LHCN-M2 (cell line): ENCODE measurements at places on chromosomes 6 and 20. TPM values are rescaled to one million over a fixed set of nuclear protein-coding genes. Genes with fewer than 3 reads are reported as not detected.

Gene ZFAND3
- total RNA-seq = 14.7 and 19.9 TPM in 2 replicates

DNA sequence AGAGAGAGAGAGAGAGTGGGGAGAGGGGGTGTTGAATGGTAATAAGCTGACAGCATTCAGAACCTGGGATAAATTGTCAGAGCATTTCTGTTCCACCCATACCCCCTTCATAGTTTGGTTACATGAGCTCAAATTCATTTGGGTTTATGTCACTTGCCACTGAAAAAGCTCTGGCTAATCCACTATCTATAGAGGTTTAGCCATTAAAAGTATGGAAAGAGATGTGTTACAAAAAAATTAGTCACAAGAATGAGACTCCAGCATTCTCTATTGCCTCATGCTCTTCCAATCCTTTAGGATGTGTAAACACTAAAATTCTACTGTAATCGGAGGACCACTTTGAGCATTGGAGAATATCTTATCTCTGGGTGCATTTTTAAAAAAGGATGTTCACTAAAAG is 297.6 kb upstream of the TCF21 start:
- DNase-seq = no peak

DNA sequence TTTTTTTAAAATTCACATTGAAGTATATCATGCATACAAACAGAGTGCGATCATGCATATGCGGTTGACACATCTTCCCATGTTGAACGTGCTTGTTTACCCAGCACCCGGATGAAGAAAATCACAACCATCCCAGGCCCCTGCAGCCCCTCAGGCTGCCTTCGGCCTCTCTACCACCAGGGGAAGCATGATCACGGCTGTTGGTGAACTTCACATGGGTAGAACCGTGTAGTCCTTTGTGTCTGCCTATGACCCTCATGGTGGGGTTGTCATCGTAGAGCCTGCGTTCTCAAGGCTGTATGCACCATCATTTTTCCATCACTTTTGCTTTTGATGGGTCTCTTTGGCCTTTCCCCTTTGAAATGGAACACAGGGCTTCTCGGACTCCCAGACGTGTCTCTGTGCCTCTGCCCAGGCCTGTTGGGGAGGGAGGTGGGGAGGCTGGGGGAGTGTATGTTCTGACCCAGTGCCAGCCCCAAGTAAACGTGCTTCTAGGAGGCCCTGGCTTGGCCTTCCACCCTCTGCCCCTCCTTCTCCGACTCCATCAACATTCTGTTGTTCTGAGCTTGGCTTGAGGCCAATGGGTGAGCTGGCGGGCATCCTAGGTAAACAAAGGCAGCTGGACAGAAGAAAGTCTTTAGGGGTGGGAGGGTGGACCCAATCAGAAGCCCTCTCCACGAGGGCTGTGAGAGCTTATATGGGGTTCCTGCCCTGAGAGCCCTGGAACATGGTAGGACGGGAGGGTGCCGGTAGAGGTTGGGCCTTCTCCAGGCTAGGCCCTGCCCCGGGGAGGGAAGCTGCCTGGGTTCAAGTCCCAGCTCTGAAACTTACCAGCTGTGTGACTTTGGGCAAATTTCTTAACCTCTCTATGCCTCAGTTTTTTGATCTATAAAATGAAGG is 39.7 kb downstream of the TGM2 start:
- DNase-seq = peak; percentile 60

DNA sequence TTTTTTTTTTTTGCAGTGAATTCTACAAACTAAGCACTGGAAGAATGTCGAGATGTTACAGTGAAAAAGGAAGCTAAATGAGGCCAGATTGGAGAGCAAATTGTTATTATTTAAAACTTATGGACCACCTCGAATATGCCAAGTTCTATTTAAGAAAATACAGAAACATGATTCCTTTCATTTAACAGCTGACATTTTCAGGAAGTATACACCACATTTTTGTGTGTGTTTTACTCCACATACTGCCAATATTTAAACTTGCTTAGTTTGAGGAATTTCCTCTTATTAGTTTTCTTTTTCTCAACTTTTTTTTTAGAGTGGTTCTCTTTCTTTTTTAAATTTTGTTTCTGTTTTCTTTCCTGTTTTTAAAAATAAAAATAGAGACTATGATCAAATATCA is 37.0 kb upstream of the GCLC start:
- DNase-seq = no peak

GRCh38 chr6:43757966-43758616 is 11.9 kb upstream of the VEGFA start:
- no peak for DNase-seq

- peak; percentile 61 for DNase-seq
Measured at GRCh38 chr6:72286911-72287311, 335.0 kb upstream of the KCNQ5 start.

- DNase-seq = no peak
Measured at GRCh38 chr6:52125139-52125538, 37.7 kb upstream of the PKHD1 start.

Gene PSMB9
- total RNA-seq = 9.0 and 20.0 TPM in 2 replicates

Gene ORC3
- total RNA-seq = 37.6 and 40.1 TPM in 2 replicates

GRCh38 chr6:87762116-87762515 is 60.1 kb upstream of the AKIRIN2 start:
- no peak for DNase-seq

DNA sequence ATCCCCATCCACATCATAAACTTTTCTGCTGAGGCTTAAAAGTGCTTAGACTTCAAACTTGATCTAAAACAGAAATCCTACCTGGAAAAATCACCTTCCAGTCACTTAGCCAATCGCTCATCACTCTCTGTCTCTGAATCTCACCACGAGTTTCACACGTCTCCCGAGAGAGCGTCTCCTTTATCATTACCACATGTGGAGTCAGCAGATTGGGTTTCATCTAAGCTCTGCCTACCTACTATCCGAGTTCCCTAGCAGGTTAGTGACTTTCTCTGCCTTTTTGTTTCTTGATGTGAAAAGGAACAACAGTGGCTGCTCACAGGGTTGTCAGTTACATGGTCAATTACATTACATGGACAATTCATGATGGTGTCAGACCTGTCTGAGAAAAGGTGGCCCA is 286.2 kb downstream of the ESR1 start:
- DNase-seq = no peak

Gene SLC17A1
- not detected in 2 replicates for total RNA-seq

DNA sequence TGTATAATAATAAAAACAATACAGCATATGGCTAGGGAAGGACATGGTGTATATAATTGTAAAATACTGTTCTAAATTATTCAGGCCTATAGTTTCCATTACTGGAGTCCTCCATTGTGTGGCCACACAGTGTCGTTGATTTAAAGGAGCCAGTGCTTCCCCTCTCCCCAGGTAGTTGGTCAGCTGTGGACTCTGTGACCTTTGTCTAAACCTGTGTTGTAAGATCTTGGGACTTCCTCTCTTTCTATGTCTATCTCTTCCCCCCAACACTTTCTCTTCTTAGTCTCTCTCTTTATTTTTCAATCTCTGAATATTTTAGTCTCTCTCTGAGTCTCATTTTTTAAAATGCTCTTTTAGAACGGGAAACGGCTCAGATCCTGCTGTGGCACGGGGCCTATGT is 35.6 kb downstream of the BRPF3 start:
- no peak for DNase-seq

DNA sequence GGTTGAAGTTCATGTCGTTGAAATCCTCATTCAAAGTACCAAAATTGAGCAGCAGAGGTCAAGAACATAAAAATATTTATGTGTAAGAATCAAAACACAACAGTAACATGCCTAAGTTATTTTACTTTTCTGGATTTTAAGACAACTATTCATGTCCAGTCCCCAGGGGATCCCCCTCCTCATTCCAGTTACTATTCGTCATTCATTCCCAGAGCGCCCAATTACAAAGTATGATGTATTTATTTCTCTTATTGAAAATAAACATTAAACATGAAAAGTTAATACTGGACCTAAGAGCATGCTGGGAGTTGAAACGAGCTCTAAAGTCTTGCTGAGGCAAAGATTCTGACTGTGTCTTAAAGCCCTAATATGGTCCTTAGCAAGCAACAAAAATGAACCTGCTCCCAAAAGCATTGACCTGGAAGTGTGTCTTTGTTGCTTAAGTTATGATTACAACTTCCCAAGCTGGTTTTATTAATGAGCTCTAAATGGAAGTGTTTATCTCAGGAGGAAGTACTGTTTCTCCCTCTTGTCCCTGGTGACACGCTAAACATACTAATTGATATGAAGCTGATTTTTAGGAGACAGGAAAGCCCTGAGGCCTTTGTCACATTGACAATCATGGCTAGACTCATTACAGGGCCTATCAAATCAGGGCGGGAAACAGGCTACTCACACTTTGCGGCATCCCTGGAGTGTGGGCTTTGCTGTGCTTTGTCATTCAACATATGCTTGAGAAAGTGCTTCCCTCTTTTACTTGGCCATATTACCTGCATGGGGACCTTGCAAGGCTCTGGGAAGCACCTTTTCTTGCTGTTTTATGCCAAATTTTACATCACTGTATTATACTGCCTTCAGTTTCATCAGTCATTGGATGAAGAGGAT is 192.2 kb upstream of the DTNBP1 start:
- no peak for DNase-seq

GRCh38 chr6:13488896-13489237 is 1.5 kb upstream of the GFOD1 start:
- no peak for DNase-seq

DNA sequence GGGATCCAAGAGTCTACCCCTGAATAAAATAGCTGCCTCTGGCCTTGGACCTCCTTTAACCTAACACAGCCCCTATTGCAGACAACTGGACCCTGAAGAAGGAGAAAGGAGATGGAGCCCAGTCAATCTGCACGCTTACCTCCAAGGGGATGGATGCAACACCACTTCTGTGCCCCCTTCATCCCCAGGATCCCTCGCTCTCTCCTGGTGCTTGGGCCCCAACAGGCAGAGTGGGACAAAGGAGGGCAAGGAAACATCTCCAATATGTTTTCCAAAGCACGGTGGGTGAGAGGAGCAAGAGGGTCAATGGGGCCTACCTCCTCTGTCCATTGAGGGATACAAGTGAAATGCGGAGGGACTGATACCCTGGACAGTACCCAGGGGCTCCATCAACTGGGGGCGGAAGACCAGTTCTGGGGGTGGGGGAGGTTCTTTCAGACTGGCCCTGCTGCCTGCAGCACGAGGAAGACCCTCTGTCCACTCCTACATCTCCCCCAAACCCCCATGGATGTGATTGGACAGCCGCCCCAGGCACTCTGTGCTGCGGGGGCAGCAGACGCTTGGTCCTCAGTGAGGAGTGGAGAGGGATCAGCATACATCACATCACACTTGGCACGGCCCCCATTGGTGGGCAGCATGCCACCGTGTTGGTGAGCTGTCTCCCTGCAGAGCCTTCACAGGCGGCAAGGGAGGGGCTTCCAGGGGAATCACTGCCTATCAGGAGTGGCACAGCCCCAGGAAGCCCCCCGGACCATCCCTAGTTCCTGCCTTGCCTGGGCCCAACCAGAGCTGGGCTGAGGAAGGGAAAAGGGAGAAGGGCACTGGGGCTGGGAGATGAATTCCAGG is 70.6 kb downstream of the MRPL14 start:
- peak; percentile 85 for DNase-seq

- DNase-seq = peak; percentile 18
Measured at GRCh38 chr6:84220809-84221409, 6.5 kb downstream of the CEP162 start.

DNA sequence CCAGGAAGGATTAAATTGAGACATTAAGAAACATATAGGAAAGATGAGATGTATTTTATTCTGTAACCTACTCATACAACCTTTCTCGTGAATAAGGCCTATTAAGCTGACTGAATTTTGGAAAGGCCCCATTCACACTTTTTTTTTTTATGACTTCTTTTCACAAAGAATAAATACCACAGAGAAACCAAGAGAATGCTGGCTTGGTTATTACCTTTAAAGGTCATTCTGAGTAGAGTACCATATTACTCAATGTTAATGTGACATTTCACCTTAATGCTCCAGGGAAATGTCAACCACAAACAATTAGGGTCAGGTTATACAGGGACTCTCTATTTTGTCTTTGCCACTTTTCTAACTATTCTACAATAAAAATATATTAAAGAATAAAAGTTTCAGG is 204.9 kb upstream of the PTCHD4 start:
- no peak for DNase-seq

DNA sequence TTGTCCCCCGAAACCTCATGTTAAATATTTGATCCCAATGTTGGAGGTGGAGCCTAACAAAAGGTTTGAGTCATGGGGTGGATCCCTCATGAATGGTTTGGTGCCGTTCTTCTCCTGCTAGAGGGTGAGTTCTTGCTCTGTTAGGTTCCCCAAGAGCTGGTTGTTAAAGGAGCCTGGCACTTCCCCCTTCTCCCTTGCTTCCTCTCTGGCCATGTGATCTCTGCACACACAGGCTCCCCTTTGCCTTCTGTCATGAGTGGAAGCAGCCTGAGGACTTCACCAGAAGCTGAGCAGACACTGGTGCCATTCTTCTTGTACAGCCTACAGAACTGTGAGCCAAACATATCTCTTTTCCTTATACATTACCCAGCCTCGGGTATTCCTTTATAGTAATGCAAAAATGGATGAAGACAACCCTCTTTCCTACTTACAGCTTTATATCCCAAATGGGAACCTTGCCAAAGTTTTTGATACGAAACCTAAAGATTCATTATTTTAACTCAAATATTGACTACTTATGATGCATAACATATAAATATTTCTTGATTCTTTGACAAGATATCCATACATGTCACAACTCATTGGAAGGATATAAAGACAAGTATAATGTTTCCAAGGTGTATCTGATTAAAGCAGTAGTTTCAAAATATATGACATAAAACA is 61.0 kb downstream of the RNF182 start:
- DNase-seq = no peak

- no peak for DNase-seq
Measured at GRCh38 chr6:40187535-40188144, 253.4 kb upstream of the MOCS1 start.

Gene BMP6
- 0.06 TPM in 2 replicates for total RNA-seq

DNA sequence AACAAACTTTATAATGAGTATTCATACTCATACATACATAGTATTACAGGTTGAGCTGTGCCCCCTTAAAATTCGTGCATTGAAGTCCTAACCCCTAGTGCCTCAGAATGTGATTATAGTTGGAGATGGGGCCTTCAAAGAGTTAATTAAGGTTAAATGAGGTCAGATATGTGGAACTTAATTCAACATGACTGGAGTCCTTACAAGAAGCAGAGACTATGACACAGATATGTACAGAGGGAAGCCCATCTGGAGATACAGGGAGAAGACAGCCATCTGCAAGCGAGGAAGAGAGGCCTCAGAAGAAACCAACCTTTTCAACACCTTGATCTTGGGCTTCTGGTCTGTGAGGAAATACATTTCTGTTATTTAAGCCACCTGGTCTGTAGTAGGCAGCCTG is 536.1 kb upstream of the AGPAT4 start:
- no peak for DNase-seq

DNA sequence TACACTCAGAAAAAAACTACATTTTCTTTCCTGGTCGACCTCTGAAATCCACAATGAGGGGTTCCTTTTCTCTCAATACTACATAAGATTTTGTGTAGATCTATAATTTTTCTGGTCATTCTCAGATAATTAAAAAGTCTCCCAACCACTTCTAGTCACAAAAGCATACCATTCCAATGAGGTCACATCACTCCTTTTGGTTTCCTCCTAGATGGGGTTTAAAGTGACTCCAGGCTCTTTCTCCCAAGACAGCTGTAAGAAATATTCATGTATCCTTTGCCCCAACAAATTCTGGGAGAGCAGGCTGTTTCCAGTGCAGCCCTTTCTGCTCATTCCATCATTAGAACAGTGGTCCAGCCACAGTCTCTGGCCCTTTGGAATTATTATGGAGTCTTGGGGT is 43.1 kb upstream of the BEND6 start:
- DNase-seq = peak; percentile 90

GRCh38 chr20:23520185-23520584 is 29.3 kb downstream of the CST8 start:
- DNase-seq = no peak

GRCh38 chr6:14231501-14232280 is 114.1 kb downstream of the CD83 start:
- DNase-seq = no peak

GRCh38 chr6:119237177-119237715 is 112.3 kb downstream of the MAN1A1 start:
- no peak for DNase-seq

Gene SNAI1
- total RNA-seq = not detected in 2 replicates
